GM12878 (cell line): ENCODE measurements at places on chromosomes 2 and 18. TPM values are rescaled to one million over a fixed set of nuclear protein-coding genes. Genes with fewer than 3 reads are reported as not detected.

DNA sequence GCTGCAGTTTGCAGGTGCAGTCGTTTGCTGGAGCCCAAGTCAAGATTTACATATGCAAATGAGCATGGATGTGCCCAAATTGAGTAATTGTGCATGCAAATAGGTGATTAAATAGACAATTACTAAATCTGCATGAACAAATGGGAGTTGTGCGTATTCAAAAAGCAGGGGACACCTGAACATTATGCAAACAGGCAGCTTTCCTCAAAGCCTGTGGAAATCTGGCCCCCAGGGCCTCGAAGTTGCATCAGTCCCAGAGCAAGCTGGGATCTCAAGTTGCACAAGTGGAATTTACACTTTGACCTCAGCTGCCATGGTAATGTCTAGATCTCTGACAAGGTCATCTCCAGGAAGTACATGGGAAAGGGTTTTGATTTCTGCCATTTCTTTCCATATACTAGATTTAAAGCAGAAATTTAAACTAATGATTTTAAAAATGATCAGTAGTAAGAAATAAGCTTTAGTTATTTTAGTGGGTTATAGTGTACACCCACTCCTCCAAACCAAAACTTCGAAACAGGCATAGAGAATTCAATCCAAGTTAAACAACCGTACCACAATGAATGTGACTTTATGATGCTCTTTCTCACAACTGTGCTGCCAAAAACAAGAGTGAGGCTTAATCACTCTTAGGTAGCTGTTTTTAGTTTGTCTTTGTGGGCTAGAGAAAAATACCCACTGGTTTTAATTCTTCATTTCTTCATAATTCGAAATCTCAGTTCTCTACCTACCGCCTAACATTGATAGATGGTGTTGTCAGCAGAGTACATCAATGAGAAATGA lies 110.7 kb downstream of the RND3 start:
- no peak for DNase-seq

- DNase-seq: no peak
Measured at GRCh38 chr2:81483254-81483653, 1178.7 kb upstream of the LRRTM1 start.

GRCh38 chr2:206108713-206109112 lies 22.7 kb upstream of the INO80D start:
- DNase-seq: no peak

- DNase-seq: no peak
Measured at GRCh38 chr2:100513650-100514049, 43.4 kb downstream of the NMS start.

DNA sequence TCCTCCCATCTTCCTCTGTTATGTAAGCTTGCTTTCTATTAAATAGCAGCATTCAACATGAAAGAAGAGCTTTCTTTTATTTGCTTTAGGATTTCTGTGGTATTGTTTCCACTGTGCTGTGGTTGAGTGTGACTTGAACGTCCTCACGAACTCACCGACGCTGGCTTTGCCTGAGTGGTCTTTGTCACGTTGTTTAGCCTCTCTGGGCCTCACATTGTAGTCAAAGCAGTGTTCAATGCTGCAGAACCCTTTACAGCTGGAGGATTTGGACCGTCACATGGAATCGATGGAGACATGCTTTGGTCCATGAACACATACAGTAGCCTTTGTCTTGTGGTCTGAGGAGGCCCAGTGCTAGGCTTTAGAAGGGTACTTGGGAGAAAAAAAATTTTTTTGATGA lies 66.3 kb downstream of the TANC1 start:
- DNase-seq: peak; percentile 5

- no peak for DNase-seq
Measured at GRCh38 chr2:103496850-103497249, 735.0 kb downstream of the TMEM182 start.

GRCh38 chr2:38465789-38466127 lies 88.7 kb upstream of the ATL2 start:
- no peak for DNase-seq

GRCh38 chr2:16150456-16151280 lies 210.3 kb downstream of the MYCN start:
- no peak for DNase-seq

DNA sequence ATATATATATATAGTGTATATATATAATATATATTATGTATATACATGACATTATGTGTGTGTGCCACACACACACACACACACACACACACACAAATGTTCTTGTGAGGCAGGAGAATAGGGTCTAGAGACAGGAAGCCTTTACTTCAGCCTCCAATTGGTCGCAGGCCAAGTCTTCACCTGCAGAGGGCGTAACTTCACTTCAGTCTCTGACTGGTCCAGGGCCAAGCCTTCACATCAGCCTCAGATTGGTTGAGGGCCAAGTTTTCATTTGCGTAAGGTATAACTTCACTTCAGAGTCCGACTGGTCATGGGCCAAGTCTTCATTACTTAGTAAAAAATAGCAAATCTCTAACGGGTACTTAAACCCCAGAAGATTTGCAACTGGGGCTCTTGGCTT lies 13.2 kb upstream of the SS18 start:
- no peak for DNase-seq

DNA sequence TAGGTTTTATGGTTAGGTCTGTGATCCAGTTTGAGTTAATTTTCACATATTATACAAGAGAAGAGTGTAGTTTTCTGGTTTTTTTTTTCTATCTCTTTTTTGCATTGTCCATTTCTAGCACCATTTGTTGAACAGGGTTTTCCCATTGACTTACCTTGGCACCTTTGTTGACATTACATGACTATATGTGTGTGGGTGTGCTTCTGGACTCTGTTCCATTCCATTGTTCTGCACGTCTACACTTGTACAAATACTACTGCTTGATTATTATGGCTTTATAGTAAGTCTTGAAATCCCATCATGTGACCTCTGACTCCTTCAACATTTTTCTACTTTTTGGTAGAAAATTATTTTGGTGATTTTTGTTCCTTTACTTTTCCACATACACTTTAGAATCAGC lies 38.7 kb downstream of the UBE2F start:
- no peak for DNase-seq

- DNase-seq: no peak
Measured at GRCh38 chr2:148501545-148501944, 143.0 kb upstream of the EPC2 start.

GRCh38 chr2:240989451-240990265 lies 8.8 kb upstream of the SNED1 start:
- DNase-seq: no peak

Gene GATA6
- total RNA-seq: 0.05 TPM in 2 replicates

Gene CPLX4
- not detected in 2 replicates for total RNA-seq

Gene SKA1
- 24.0 and 25.6 TPM in 2 replicates for total RNA-seq

Gene NGEF
- not detected in 2 replicates for total RNA-seq

Gene HAAO
- total RNA-seq: 41.6 and 49.5 TPM in 2 replicates

Gene GPBAR1
- 0.13 and 0.36 TPM in 2 replicates for total RNA-seq

Gene LBH
- 45.5 and 48.5 TPM in 2 replicates for total RNA-seq

Gene VWA3B
- not detected in 2 replicates for total RNA-seq
